IPS-NIHi11 (cell line): ENCODE measurements at places on chromosomes 1 and 21.

- peak; percentile 11 for DNase-seq
Measured at GRCh38 chr1:9319208-9319788, 26.6 kb downstream of the SPSB1 start.

GRCh38 chr1:117683571-117684285 lies 77.9 kb downstream of the TENT5C start:
- DNase-seq, result no peak

- DNase-seq, result no peak
Measured at GRCh38 chr1:29591601-29592260, 355.4 kb downstream of the PTPRU start.

DNA sequence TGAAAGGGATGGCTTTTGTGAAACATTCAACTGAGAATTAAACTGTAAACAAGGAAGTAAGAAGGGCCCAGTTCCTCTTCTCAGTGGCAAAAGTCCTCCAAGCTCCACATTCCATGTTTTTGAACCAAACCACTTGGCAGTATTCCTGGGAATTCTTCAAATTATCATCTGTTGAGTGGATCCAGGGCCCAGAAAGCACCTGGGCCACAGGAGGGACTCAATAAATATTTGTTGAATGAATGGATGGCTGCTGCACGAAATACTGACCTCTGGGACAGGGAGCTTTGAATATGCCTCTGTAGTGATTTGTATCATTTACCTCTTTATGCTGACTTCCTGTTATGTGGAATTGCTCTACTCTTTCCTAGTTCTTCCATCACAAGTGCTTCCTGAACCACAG lies 4.7 kb downstream of the SLC35F3 start:
- no peak for DNase-seq

DNA sequence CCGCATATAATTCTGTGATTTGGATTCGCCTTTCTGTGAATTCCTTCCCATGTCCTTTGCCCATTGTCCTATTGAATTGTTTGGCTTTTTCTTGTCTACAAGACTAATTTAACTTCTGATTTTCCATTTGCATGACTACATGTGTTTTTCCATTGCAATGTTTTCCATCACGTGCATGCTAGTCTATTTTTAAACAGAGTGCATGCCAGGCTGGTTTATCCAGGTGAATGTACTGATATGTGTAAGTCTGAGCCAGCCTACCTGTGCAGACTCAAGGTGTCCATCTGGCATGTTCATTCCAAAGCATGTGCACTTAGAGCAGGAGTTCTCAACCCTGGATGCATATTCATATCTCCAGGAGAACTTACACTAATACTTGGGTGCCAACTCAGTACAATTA lies 59.7 kb downstream of the INAVA start:
- no peak for DNase-seq

DNA sequence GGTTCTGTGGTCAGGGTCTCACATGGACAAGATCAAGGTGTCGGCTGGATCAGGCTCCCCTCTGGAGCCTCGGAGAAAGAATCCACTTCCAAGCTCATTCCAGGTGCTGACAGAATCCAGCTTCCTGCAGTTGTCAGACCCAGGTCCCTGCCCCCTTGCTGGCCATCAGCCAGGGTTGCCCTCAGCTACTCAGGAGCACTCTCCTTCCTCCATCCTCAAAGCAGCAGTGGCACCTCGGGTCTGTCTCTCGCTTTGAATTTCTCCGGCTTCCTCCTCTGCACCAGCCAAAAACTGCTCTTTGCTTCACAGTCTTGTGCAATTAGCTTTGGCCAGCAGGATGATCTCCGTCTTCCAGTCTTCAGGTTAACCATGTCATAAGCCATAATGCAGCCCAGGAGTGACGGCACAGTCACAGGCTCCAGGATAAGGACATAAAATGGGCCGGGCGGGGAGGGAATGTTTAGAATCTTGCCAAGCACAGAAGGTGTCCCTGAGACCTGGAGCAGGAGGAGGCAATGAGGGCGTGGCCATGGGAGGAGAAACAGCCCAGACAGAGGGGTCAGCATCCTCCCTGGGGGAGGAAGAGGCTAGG lies 79.4 kb upstream of the SLC25A33 start:
- DNase-seq, result no peak

- DNase-seq, result no peak
Measured at GRCh38 chr1:93853940-93854339, 25.1 kb downstream of the DNTTIP2 start.

- no peak for DNase-seq
Measured at GRCh38 chr1:164783778-164784555, 225.0 kb downstream of the PBX1 start.

DNA sequence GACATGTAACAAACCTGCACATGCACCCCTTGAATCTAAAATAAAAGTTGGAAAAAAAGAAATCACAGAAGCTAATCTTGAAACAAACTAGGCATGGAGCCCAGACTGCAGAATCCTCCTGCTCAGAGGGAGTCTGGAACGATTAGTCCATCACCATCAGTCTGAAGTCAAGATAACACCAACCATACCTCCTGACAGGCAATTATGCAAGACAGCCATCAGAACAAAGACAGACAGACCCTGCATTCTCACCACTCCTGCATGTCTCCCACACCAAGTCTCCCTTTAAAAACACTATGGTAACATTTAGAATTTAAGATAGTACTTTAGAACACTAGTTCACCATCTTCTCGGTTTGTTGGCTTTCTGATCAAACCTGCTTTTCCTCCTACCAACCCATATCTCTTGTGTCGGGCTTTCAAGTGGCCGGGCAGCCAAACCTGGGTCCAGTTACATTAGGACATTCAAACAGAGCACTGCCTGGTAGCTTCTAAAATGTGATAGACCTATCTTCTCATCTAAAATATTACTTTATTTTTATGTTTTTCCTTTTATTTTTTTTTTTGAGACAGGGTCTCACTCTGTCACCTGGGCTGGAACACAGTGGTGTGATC lies 10.1 kb downstream of the YARS1 start:
- no peak for DNase-seq

- no peak for DNase-seq
Measured at GRCh38 chr21:43956670-43957035, 55.5 kb upstream of the TRAPPC10 start.

DNA sequence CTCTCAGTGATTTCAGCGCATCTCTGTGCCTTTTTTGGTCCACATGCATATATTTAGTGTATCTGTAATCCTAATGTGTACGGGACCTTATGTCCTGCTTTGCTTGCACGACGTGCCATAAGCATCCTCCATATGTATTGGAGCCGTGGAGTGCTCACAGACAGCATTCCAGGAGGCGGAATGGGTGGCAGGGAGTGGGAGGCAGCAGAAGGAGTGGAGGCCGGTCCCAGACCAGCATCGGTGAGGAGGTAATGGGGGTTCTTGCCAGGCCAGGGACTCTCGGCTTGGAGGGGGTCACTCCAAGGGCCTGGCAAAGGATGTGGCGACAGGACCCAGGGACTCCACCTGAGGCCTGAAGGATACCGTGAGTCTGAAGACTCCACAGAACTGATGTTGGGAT lies 185.0 kb downstream of the CAMTA1 start:
- DNase-seq, result no peak

DNA sequence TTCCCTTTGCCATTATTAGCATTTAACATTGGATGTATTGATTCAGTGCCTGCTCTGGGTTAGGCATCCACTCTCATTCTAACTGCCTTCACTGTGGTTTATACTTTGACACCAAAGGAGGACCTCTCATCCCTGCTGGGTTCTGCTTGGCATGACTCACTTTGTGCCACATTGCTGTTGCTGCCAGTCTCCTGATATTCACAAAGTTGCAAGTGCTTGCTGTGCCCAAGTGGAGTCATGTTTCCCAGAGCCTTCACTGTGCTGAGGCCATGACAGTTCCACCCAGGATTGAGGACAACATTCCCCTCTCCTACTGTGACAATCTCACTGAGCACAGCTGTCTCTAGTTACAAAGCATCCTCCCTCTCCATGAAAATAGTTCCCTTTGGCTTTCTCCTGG lies 519.9 kb upstream of the USP24 start:
- DNase-seq, result no peak

DNA sequence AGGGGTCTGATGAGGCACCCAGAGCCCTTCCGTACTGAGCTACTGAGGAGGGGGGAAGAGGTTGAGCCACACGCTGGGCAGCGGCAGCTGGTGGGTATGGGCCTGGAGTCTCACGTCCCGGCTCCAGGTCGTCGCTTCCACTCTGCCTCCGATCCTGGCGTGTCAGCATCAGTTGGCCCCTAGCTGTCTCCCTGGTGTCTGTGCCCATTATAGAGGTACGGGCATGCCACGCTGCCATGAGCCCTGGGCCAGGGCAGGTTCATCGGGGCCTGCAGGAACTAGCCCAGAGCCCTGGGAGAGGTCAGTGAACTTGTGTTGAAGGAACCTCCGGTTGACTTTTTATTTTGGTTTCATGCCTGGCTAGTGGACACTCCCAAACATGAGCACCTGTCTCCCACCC lies 18.2 kb downstream of the COQ8A start:
- no peak for DNase-seq

DNA sequence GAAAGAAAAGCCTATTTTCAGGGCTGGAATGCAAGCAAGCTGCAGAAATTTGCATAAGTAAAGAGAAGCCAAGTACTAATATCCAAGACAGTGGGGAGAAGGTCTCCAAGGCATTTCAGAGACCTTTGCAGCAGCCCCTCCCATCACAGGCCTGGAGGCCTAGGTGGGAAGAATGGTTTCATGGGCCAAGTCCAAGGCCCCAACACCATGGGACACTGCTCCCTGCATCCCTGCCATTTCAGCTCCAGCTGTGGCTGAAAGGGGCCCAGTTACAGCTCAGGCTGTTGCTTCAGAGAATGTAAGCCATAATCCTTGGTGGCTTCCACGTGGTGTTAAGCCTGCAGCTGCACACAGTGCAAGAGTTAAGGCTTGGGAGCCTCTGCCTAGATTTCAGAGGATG lies 16.9 kb upstream of the COL6A1 start:
- no peak for DNase-seq

GRCh38 chr1:246532519-246532918 lies 25.4 kb upstream of the SMYD3 start:
- no peak for DNase-seq

GRCh38 chr1:227094249-227094966 lies 154.3 kb downstream of the COQ8A start:
- DNase-seq, result no peak

- no peak for DNase-seq
Measured at GRCh38 chr21:37032877-37033471, 26.5 kb downstream of the RIPPLY3 start.

- DNase-seq, result no peak
Measured at GRCh38 chr1:86207323-86207722, 50.8 kb upstream of the COL24A1 start.

DNA sequence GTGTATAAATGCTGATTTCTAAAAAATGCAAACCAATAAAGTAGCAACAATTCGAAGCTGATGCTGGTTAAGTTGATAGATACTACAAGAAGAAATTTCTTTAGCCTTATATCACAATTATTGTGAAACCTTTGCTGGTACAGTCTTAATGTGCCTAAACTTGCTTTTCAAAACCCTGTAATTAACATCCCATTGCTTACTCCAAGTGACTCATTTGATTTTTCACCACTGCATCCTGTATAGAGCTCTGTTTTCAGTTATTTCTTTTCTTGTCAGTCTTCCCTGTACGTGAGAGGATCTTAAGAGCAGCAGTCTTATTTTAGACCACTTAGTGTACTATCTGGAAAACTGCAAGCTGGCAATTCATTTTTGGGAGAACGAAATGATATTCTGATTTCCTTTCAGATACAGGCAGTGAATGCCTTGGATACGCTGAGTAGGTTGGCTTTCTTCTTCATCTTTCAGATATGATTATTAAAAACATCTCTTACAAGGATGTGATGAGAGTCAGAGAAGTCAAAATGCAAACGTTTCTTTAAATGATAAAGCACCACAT lies 210.3 kb downstream of the KCTD3 start:
- no peak for DNase-seq

DNA sequence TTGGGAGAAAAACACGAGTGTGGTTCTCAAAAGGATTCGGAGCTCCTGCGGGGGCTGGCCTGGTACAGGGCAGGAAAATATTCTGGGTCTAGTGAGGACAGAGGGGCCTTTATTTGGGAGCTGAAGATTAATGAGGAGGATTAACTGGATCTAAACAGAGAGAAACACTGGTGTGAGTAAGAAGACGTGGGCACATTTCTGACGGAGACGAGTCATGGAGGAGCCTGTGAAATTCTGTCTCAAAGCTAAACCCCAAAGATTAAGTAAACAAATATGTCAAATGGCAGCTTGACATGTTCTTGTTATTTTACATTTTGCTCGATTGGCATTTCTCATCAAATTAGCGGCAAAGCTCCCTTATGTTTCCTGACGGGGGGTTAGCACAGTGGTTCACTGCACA lies 12.8 kb downstream of the PROK1 start:
- DNase-seq, result no peak

GRCh38 chr21:42833439-42833815 lies 45.9 kb downstream of the WDR4 start:
- DNase-seq, result peak; percentile 68

DNA sequence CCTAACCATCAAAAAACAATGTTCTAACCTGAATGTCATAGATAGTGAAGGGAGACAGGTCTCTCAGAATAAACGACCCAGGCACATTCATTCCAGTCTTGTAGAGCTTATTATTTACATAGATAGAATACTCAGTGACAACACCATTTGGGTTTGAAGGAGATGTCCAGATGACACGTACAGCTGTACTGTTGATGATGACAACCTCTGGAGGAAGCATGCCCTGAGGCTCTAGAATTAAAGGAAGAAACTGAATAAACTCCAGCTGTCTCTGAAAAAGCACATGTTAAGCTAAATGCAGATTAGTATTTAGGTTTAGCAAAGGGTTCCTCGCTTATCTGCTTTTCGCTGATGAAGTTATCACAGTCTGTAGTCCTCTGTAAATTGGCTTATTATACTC lies 277.2 kb downstream of the KCTD3 start:
- DNase-seq, result no peak

DNA sequence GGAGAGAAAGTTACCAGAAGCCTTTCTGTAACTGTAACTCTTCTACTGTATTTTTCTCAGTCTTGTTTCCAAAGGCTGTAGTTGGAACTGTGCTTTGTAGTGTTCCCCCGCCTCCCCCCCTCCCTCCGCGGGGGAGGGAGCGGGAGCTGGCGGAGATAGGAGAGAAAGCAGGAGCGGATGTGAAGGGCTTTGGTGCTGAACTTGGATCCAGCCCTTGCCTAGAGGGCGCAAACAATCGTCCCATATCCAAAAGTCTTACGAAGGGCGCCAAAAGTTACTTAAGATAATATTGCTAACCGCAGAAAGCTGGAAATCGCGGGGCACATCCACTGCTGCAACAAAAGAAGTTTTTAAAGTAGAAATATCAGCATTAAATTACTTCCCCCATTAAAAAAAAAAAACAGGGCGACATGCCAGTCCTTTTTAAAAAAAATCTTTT lies 2.4 kb upstream of the NFIA start:
- DNase-seq, result peak; percentile 65
